ENCODE measurements at places on chromosomes 2 and 18. TPM values are rescaled to one million over a fixed set of nuclear protein-coding genes. Genes with fewer than 3 reads are reported as not detected.

GRCh38 chr2:178476477-178476876 is 1.9 kb downstream of the FKBP7 start:
- no peak for DNase-seq

DNA sequence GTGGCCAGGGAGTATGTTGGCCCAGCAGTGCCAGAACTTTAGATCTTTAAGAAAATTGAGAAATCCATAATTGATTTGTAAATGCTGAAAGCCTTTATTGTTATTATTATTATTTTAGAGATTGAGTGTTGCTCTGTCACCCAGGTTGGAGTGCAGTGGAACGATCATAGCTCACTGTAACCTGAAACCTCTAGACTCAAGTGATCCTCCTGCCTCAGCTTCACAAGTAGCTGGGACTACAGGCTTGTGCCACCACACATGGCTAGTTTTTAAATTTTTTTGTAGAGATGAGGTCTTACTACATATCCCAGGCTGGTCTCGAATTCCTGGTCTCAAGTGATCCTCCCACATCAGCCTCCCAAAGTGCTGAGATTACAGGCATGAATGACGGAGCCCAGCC is 143.2 kb upstream of the CCDC68 start:
- no peak for DNase-seq

Gene SRD5A2
- not detected for total RNA-seq

DNA sequence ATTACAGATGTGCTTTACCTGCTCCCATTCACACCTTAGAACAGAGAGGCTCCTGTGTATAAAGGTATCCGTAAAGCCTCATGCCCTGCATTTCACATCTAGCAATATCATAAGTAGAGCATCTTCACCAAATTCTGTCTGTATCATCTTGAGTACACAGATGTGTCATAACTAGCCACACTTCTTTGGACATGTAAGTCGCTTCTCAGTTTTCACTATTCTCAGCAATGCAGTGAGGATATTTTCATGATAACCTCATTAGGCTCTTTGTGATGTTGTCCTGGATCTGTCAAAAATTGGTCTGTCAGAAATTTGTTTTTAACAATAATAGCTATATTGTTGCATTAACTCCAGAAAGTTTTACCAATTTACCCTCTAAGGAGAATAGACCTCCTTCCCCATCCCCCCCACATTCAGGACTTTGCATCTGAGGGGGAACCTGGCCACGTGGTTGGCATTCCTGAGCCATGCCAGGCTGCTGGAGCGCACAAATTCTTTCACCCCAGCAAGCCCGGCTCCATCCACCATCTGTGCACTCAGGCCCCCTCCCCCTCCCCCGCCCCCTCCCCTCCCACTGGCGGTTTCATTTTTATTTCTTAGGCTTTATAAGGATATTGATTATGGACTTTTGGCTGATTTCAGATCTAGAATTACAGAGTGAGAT is 34.1 kb downstream of the AGAP1 start:
- no peak for DNase-seq

GRCh38 chr2:237819231-237819630 is 20.7 kb downstream of the RBM44 start:
- DNase-seq = no peak

GRCh38 chr18:23231340-23232021 is 96.2 kb downstream of the CABLES1 start:
- DNase-seq = no peak

DNA sequence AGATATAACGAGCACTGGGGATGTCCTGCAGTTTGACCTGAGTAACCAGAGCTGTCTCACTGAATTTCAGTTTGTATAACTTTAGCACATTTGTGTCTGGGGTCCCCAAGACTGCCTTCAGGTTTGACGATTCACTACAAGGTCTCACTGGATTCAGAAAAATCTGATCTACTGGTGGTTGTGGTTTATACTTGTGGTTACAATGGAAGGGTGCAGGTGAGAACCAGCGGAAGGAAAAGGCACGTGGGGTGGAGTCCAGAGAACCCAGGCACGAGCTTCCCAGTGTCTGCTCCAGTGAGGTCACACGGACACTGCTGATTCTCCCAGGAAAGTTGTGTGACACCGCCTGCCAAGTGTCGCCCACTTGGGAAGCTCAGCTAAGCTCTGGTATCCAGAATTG is 126.0 kb downstream of the ZNF236 start:
- DNase-seq = no peak

DNA sequence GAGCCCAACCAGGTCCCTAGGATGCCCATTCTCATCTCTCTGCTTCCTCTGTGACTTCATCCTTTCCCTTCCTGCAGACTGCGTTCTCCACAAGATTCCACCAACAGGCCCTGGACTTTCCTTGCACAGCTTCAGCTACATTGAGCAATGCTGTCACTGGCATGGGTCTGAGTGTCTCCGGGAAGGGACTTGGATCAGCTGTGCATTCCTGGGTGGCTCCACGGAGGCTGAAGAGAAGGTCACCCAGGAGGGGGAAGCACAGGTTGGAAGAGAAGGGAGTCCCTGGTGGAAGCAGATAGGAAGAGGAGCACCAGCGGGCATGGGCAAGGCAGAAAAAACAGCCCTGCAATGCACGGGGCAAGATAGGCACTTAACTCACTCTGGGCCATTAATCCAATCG is 140.5 kb downstream of the UXS1 start:
- DNase-seq = no peak

GRCh38 chr2:237190966-237191713 is 105.5 kb downstream of the COPS8 start:
- DNase-seq = no peak
